ENCODE measurements at places on chromosomes 2 and 18.

- DNase-seq: peak; percentile 11
Observed at GRCh38 chr2:3575534-3576262, 638 bp downstream of the RPS7 start.

GRCh38 chr2:85995648-85996529 is 107.1 kb upstream of the ST3GAL5 start:
- no peak for DNase-seq

GRCh38 chr2:55314985-55315384 is 46.0 kb upstream of the MTIF2 start:
- DNase-seq: no peak

GRCh38 chr18:30929718-30930117 is 112.8 kb downstream of the DSC3 start:
- no peak for DNase-seq

Measured in activated T-cell treated with anti-CD3 and anti-CD28 coated beads for 1 hour (primary cell).